GM23248 (cell line): ENCODE measurements at places on chromosomes 4 and X.

DNA sequence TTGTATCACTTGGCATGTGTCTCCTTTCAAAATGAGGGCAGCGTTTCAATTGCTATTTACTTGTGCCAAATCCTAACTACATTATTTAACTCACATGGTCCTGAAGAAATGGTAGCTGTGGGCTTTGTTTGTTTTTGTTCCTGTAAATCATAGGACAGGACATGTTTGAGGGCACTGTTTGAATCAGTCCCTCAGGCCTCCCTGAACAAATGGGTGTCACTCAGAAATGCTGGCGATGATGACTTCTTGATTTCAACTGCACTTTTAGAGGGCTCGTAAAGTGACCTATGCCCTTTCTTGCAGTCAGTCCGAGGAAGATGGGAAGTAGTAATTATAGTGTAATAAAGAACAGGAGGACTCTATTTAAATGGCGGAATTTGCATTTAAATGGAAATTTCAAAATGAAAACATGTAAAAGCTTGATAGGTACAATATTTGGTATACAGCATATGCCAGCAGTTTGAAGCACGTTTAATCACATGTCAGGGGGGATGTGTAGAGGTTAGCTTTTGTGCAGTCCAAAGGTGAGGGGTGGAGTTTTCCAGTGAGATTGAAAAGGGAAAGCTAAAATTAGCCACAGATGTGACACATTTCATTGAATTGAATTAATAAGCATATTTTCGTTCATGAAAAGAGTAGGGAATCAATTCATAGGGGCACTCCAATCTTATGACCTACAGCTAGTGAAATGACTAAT lies 1958.7 kb upstream of the IGFBP7 start:
- no peak for DNase-seq

DNA sequence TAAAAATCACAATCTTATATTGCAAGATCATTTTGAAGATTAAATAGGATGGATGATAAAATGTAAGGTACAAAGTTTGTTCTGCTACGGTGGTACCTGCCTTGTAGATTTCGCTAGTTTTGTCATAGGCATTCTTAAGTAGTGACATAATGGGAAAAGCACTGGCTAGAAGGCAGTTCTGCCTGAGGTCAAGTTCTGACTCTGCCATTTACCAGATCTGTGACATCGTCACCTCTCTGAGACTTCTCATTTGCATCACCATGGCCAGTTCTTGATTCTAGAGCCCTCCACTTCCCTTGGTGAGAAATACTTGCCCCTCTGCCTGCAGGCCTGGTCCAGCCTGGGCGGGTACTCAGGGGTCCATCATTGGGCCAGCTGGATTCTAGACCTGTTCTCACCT lies 85.2 kb downstream of the HS3ST1 start:
- DNase-seq, result no peak

DNA sequence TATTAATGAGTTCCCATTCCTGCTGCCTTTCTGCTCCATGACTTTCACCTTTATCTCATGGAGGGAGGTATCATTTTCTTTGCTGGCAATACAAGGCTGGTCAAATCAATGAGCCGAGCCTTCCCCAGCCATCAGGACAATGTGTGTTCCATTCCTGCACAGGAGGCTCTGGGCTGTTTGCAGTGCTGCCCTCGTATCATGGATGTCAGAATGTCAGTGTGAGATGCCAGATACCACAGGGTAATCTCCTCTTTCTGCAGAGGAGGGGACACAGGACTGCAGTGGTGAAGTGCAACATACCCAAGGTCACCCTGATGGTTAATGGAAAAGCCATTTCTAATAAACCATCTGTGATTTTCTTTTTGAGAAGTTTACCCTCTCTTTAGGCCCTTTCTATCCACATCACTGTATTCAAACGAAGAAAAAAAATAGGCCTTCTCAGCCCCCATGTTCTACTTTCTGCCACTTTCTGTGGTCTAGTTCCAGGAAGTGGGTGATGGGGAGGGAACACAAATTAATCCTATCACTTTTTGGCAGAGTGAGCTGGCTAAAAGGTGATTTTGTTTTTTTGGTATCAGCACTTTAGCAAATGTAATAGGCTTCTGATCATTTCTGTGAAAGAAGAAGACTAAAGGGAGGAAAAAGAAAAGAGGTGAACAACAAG lies 490.2 kb upstream of the BOD1L1 start:
- no peak for DNase-seq

DNA sequence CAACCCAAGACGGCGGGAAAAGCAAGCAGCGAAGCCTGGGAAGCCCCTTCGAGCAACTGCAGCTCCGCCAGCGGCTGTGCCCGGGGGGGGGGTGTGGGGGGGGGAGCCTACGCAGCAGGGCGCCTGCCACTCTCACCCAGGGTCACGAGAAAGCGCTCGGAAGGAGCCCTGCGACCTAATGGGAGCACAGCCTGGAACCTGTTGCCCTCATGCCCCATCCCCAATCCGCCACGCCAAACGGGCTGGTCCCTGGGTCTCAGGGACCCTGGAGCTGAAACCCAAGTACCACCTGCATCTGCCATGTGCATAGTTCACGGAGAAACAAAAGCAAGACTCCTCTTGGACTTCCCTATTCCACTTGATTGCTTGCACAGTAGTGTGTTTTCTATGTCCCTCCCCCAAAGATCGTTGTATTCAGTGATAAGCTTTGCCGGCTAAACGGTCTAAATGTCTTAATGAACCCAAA lies 359 bp upstream of the GAB3 start:
- DNase-seq, result no peak

GRCh38 chr4:3311095-3311372 lies 18.2 kb downstream of the RGS12 start:
- no peak for DNase-seq

DNA sequence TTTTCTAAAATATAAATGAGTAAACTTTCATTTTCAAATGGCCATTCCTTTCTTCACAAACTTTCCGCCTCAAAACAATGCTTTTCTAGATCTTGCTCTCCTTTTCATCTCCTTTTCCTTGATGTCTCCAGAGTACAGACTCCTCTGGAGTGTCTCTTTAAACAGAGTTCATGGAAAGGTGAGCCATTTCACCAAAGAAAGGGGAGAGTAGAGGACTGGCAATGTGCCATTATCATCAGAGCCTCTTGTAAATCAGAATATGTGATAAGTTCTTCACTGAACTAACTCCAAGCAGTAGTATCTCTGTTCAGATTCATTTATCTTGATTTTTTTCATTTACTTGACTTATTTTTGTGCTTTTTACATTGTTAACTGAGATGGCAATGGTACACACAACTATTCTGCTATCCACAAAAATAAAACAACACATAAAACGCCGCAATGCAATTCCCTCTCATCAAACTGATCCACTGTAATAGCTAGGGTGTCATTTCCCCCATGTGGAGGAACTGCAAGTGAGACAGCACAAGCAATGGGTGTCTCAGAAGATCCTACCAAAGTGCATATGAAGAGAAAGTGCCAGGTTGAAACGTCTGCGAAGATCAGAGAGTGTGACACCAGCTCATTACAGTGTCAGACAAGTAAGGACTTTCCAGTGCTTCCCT lies 125.4 kb downstream of the RASL11B start:
- no peak for DNase-seq
